ENCODE measurements at places on chromosomes 3 and 15.

DNA sequence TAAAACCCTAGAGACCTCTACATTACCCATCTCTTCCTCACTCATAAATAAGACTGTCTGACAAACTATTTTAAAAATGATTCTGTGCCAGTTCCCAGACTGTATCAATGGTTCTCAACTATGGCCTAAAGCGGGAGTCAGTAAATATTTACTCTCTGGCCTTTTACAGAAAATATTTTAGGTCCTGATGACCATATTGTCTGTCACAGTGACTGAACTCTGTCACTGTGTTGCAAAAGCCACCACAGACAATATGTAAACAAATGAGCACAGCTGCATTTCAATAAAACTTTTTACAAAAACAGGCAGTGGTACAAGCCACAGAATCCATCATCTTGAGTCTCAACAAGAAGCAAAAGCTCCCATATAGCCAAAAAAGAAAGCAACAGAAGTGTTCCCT, 45.4 kb downstream of the PLOD2 start:
- peaks cover 11% of the 10 kb centered on the region for H3K36me3 ChIP-seq
- H3K4me3 ChIP-seq = no peak overlapping the region

- no peak overlapping the region for H3K27ac ChIP-seq
- H3K27me3 ChIP-seq = no peaks in the 10 kb centered on the region
- no peak overlapping the region for H3K4me3 ChIP-seq
These were observed 205.1 kb downstream of the GAP43 start for GRCh38 chr3:115828401-115828800.

DNA sequence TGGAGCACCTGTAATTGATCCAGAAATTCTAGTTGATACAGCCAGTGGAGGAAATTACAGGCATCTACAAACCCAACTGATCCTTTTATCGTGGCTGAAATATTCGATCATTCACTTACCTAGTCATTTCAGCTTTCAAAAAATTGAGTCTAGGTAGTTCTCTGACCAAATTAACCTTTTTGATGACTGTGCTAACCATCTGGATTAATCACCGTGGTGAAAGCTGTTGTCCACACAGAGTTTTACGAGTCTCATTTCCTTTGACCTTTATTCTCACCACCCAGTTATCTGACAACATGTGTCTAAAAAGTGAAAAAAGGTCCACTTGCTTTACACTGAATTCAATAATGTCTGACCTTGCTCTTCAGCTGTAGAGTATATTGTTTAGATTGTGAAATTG, 354.3 kb downstream of the AGBL1 start:
- no peaks in the 10 kb centered on the region for H3K36me3 ChIP-seq
- H3K4me3 ChIP-seq = no peak overlapping the region
- no peak overlapping the region for H3K27ac ChIP-seq
- DNase-seq = no peak
- H3K27me3 ChIP-seq = no peaks in the 10 kb centered on the region

GRCh38 chr3:138472141-138472825, 37.9 kb downstream of the ESYT3 start:
- H3K4me3 ChIP-seq = no peak overlapping the region
- H3K27ac ChIP-seq = no peak overlapping the region
- no peaks in the 10 kb centered on the region for H3K4me1 ChIP-seq
- H3K36me3 ChIP-seq = no peaks in the 10 kb centered on the region

- peaks cover 18% of the 10 kb centered on the region for H3K27me3 ChIP-seq
- H3K27ac ChIP-seq = no peak overlapping the region
- H3K4me1 ChIP-seq = peaks cover 1% of the 10 kb centered on the region
- no peaks in the 10 kb centered on the region for H3K36me3 ChIP-seq
These were observed 5.2 kb upstream of the SYNM start for GRCh38 chr15:99099661-99100060.

- DNase-seq = no peak
- H3K27me3 ChIP-seq = no peaks in the 10 kb centered on the region
- no peaks in the 10 kb centered on the region for H3K36me3 ChIP-seq
- H3K27ac ChIP-seq = no peak overlapping the region
These were observed 220.3 kb downstream of the LRRN1 start for GRCh38 chr3:4019501-4019900.

DNA sequence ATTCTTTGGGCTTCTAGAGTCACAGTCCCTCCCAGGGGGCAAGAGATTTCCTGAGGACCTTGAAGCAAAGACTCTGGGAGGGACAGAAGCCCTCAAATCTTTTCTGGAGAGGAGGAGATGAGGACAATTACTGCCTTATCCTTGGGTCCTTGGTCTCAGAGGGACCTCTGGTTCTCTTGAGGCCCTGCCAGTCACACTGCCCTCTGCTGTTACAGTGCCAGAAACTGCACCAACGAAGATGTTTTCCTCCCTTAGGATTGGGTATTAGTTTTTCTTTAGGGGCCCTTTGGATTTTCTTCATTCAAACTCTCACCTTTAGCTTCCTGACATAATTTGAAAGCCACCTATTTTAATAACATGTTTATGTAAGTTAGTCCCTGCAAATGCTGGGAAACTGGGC, 58.2 kb upstream of the SCN5A start:
- peaks cover 15% of the 10 kb centered on the region for H3K27me3 ChIP-seq
- no peak overlapping the region for H3K27ac ChIP-seq
- no peak overlapping the region for H3K4me3 ChIP-seq
- peaks cover 3% of the 10 kb centered on the region for H3K4me1 ChIP-seq
- no peak for DNase-seq

GRCh38 chr15:76465728-76466127, 129.2 kb downstream of the ISL2 start:
- H3K36me3 ChIP-seq = no peaks in the 10 kb centered on the region
- DNase-seq = no peak
- no peaks in the 10 kb centered on the region for H3K4me1 ChIP-seq
- H3K4me3 ChIP-seq = no peak overlapping the region
- no peak overlapping the region for H3K27ac ChIP-seq

DNA sequence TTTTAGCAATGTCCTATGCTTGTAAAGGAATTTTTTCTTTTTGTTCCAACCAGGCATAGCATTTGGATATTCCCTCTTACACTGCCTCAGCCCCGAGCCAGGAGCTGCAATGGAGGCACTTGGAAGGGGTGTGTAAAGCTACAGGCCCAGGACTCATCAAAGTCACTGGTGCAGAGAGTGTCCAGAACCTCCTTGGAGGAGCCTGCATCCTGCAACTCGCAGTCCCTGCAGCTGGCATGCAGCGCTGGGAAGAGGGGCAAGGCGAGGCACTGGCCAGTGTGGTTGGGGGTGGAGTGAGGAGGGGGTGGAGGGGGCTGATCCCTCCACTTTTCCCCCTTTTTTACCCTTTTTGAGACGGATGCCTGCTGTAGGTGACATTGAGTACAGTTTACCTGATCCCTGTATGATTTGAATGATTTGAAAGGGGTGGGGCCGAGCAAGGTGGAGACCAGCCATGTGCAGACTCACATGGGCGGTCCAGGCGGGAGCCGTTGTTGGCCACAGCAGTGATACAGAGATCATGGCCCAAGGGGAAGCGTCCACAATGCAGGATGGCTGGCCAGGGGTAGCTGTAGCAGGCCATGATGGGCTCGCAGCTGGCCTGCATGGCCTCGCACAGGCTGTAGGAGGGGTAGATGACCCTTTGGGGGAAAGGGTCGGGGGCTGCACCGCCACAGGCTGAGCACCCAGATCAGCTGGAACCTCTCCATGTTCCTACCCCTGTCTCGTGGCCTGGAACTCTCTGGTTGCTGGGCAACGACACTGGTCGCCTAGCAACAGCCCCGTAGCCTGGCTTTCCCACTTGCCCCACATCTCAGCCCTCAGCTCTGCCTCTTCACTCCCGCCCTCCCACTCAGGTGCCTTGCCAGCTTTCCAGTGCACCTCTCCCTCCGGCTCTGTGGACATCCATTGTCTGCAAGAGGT, 7.9 kb downstream of the P4HTM start:
- no peak overlapping the region for H3K4me3 ChIP-seq
- H3K27ac ChIP-seq = no peak overlapping the region
- no peak for DNase-seq

- DNase-seq = no peak
- H3K4me1 ChIP-seq = no peaks in the 10 kb centered on the region
- no peaks in the 10 kb centered on the region for H3K27me3 ChIP-seq
These were observed 45.7 kb upstream of the PLSCR5 start for GRCh38 chr3:146650691-146651442.

DNA sequence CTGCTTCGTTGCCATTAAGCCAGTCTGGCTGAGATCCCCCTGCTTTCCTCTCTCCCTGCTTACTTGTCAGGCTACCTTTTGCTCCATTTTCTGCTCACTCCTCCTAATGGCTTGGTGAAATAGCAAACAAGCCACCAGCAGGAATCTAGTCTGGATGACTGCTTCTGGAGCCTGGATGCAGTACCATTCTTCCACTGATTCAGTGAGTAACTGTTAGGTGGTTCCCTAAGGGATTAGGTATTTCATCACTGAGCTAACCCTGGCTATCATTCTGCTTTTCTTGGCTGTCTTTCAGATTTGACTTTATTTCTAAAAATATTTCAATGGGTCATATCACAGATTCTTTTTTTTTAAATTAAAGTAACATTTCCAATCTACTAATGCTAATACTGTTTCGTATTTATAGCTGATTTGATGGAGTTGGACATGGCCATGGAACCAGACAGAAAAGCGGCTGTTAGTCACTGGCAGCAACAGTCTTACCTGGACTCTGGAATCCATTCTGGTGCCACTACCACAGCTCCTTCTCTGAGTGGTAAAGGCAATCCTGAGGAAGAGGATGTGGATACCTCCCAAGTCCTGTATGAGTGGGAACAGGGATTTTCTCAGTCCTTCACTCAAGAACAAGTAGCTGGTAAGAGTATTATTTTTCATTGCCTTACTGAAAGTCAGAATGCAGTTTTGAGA, 25.0 kb downstream of the CTNNB1 start:
- H3K4me1 ChIP-seq = peaks cover 14% of the 10 kb centered on the region
- no peak overlapping the region for H3K27ac ChIP-seq
- DNase-seq = peak; percentile 88
- H3K27me3 ChIP-seq = no peaks in the 10 kb centered on the region
- peaks cover 26% of the 10 kb centered on the region for H3K36me3 ChIP-seq

GRCh38 chr3:62672988-62673313, 202.3 kb downstream of the CADPS start:
- no peaks in the 10 kb centered on the region for H3K27me3 ChIP-seq
- H3K4me3 ChIP-seq = no peak overlapping the region
- no peaks in the 10 kb centered on the region for H3K36me3 ChIP-seq
- DNase-seq = no peak
- H3K4me1 ChIP-seq = no peaks in the 10 kb centered on the region
- no peak overlapping the region for H3K27ac ChIP-seq

DNA sequence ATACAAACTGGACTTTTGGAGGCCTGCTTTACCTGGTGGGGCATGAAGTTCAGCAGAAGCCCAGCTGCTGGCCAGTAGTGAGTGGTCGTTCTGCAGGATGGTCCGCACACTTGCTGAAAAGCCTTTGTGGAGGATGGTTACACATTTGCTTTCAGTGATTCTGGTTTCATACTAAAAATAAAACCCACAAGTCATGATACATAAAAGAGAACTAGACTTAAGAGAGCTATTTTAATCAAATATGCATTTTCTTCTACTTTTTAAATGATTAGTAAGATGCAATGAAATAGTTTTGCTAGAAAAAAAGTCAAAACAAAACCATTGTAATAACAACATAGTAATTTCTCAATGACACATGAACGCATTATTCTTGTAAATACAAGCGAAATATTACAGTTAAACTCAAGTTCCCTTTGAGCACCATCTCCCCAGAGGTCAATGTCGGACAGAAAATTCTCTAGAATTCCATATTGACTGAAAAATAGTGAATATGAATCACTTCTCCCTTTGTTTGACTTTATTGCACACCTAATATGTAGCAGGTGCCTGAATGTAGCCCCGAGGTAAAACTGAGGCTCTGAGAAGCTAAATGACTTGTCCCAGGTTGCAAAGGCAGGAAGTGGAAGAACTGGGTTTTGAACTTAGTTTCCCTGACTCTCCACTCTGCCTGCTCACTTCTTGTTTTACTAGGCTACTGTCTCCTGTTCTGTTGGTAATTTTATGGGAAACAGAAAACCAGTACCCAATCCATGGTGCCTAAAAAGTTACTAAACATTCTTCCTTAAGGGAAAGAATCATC, 8.3 kb downstream of the IL5RA start:
- H3K4me1 ChIP-seq = no peaks in the 10 kb centered on the region
- no peak overlapping the region for H3K4me3 ChIP-seq
- DNase-seq = no peak
- no peaks in the 10 kb centered on the region for H3K27me3 ChIP-seq
- H3K36me3 ChIP-seq = no peaks in the 10 kb centered on the region
- no peak overlapping the region for H3K27ac ChIP-seq

- H3K4me1 ChIP-seq = no peaks in the 10 kb centered on the region
- H3K27ac ChIP-seq = no peak overlapping the region
- H3K4me3 ChIP-seq = no peak overlapping the region
- no peaks in the 10 kb centered on the region for H3K36me3 ChIP-seq
These were observed 41.3 kb downstream of the RPN1 start for GRCh38 chr3:128609294-128609693.

GRCh38 chr3:129596194-129597086, 10.0 kb downstream of the PLXND1 start:
- no peak overlapping the region for H3K4me3 ChIP-seq
- peak; percentile 96 for DNase-seq
- H3K27me3 ChIP-seq = no peaks in the 10 kb centered on the region
- H3K4me1 ChIP-seq = peaks cover 55% of the 10 kb centered on the region

- H3K27ac ChIP-seq = peak overlapping the region; percentile 15
- no peaks in the 10 kb centered on the region for H3K36me3 ChIP-seq
These were observed 125.1 kb downstream of the TIGIT start for GRCh38 chr3:114418724-114419543.

GRCh38 chr3:102206511-102207031, 228.2 kb upstream of the ZPLD1 start:
- H3K27ac ChIP-seq = no peak overlapping the region
- H3K27me3 ChIP-seq = no peaks in the 10 kb centered on the region
- H3K4me3 ChIP-seq = no peak overlapping the region

GRCh38 chr15:63446255-63446654, 58.1 kb upstream of the USP3 start:
- no peak overlapping the region for H3K4me3 ChIP-seq
- H3K4me1 ChIP-seq = peaks cover 4% of the 10 kb centered on the region
- H3K36me3 ChIP-seq = no peaks in the 10 kb centered on the region
- peaks cover 21% of the 10 kb centered on the region for H3K27me3 ChIP-seq
- no peak overlapping the region for H3K27ac ChIP-seq
- no peak for DNase-seq

DNA sequence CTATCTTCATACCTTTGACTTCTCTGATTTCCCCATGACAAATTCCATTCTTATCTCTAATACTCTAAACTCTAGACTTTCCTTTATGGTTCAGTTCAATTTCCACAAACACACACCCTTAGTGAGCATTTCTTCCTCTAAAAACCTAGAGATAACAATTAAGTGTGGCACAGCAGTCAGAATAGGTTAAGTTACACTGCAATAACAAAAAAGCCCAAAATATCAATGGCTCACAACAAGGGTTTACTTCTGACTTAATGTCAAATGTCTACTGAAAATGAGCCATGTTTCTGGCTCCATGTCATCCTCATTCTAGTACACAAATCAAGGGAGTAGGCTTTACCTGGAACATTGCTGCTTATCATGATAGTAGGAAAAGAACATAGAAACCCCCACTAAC, 123.8 kb downstream of the TAFA4 start:
- no peaks in the 10 kb centered on the region for H3K27me3 ChIP-seq
- no peak overlapping the region for H3K27ac ChIP-seq

- H3K4me3 ChIP-seq = no peak overlapping the region
- no peaks in the 10 kb centered on the region for H3K36me3 ChIP-seq
- no peak for DNase-seq
- H3K27me3 ChIP-seq = no peaks in the 10 kb centered on the region
These were observed 292.0 kb downstream of the ZIC1 start for GRCh38 chr3:147701195-147701594.

- no peaks in the 10 kb centered on the region for H3K36me3 ChIP-seq
- H3K4me3 ChIP-seq = no peak overlapping the region
- H3K4me1 ChIP-seq = no peaks in the 10 kb centered on the region
- no peaks in the 10 kb centered on the region for H3K27me3 ChIP-seq
- DNase-seq = no peak
- no peak overlapping the region for H3K27ac ChIP-seq
These were observed 47.7 kb downstream of the ZBTB11 start for GRCh38 chr3:101629219-101629618.
